ENCODE measurements at places on chromosomes 5 and 9. TPM values are rescaled to one million over a fixed set of nuclear protein-coding genes. Genes with fewer than 3 reads are reported as not detected.

DBH gene
- 0.25 TPM for polyA plus RNA-seq

PCDHGA1 gene
- 0.16 TPM for polyA plus RNA-seq

SAPCD2 gene
- 0.87 TPM for polyA plus RNA-seq

PCDHGA2 gene
- polyA plus RNA-seq = 0.46 TPM

PKD2L2 gene
- polyA plus RNA-seq = 0.07 TPM

DNM1 gene
- 4.5 TPM for polyA plus RNA-seq

SAXO1 gene
- 0.02 TPM for polyA plus RNA-seq

IL4 gene
- 0.59 TPM for polyA plus RNA-seq

CARTPT gene
- 2.9 TPM for polyA plus RNA-seq
